NCI-H1092 (cell line): ENCODE measurements at places on chromosomes 3 and 15.

- DNase-seq, result peak; percentile 63
Measured at GRCh38 chr3:15268033-15268631, 62.1 kb downstream of the CAPN7 start.

- DNase-seq, result no peak
Measured at GRCh38 chr15:48494631-48495030, 150.9 kb downstream of the FBN1 start.

DNA sequence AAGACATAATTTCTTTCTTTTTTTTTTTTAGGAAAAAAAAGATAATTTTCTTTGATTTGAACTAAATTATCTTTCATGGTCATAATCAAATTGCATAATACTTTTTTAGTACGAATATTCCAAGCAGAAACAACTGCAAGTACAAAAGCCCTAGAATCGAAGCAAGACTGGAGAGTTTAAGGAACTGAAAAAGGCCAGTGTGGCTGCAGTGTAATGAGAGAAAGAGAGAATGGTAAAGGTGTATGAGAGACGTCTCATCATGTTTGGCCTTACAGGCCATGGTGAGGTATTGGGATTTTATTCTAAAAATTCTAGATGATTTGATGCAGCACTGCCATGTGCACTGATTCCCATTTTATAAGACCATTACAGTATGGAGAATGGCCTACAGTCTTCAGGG is 180.9 kb downstream of the SUCNR1 start:
- DNase-seq, result no peak

DNA sequence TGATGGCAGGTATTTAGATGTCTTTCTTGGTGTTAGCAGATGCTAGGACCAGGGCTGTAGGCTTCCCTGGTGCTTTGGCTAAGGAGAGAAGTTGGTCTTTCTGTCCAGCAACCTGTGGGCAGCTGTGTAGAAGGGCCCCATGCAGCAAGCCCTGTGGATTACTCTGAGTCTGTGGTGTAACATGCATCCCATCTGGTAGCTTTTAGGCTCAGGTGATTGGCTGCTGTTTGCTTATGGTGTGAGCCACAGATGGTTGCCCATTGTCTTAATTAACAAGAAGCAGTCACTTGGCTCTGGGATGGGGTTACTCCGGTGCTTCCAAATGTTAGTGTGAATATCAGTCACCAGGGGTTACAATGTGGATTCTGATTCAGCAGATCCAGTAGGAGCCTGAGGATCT is 368.6 kb upstream of the C2CD4B start:
- no peak for DNase-seq

DNA sequence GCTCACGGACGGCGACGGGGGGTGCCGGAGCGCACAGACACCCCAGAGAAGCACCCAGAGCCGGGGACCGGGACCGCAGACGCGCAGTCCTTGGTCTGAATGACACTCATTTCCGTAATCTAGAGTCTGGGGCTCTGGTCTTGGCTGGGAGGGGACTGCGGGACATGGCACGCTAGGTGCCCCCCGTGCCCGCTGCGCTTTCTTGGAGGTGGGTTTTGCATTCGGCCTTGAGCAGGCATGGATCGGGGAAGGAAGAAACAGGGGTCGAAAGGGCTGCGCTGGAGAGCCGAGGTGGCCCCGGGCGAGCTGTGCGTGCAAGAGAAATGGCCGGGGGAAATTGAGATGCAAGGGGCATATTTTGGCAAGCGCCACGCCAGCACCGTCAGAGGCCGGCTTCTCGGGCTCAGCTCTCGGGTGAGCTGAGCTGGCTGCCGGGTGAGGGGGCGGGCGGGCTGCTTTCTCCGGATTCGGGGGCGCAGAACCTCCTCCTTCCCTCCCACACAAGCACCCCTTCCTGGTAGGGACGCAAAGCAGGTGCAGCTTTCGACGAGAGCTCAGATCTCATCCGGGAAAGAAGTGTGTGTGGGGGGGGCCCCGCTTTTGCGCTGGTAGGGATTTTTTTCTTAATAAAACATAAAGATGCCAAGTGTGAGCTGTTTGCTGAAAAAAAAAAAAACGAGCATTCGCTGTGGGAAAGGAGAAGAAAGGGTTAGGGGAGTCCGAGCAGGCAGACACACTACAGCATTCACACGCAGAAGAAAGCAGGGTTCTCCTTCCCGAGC is 963 bp upstream of the NTRK3 start:
- no peak for DNase-seq

DNA sequence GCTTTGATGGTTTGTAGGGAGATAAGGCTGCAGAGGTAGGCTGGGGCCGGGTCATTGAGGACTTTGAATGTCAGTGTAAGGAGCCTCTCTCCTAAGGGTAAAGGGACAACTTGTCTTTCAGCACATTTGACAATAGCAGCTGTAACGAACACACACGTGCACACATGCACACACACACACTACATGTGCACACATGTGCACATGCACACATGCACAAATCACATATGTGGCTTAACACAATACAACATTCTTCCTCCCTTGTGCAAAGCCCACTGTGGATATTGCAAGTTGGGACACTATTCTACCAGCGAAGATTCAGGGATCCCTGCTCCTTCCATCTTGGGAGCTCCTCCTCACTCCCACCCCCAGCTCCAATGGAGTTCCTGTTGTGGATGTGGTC is 1.1 kb upstream of the CFAP100 start:
- DNase-seq, result no peak

DNA sequence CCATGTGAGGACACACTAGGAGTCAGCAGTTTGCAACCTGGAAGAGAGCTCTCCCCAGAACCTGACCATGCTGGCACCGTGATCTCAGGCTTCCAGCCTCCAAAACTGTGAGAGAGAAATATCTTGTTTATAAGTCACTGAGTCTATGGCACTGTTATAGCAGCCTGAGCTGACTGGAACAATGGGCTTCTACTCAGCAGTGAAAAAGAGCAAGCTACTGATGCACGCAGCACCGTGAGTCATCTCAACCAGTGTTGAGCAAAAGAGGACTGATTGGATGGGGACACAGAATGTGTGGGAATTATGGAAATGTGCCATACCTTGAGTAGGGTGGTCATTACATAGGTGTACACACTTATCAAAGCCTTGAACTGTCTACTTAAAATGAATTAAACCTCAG is 230.4 kb downstream of the PLCL2 start:
- DNase-seq, result no peak

- no peak for DNase-seq
Measured at GRCh38 chr15:50050986-50051743, 67.9 kb downstream of the ATP8B4 start.

GRCh38 chr15:71469413-71469812 is 340.9 kb upstream of the NR2E3 start:
- no peak for DNase-seq

DNA sequence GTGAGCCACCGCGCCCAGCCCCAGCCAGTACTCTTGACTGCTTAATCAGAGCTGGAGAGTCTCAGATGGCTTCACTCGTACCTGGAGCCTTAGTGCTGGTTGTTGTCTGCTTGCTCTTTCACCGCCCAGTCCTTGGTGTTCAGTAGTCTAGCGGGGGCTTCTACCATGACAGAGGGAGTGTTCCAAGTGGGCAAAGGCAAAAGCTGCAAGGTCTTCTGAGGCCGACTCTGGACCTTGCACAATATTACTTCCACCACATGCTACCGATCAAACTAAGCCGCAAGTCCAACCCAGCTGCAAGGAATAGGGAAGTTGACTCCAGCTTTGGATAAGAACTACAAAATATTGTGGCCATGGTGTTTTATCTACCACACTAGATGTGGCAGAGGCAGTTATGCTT is 6.6 kb downstream of the PARL start:
- DNase-seq, result no peak

DNA sequence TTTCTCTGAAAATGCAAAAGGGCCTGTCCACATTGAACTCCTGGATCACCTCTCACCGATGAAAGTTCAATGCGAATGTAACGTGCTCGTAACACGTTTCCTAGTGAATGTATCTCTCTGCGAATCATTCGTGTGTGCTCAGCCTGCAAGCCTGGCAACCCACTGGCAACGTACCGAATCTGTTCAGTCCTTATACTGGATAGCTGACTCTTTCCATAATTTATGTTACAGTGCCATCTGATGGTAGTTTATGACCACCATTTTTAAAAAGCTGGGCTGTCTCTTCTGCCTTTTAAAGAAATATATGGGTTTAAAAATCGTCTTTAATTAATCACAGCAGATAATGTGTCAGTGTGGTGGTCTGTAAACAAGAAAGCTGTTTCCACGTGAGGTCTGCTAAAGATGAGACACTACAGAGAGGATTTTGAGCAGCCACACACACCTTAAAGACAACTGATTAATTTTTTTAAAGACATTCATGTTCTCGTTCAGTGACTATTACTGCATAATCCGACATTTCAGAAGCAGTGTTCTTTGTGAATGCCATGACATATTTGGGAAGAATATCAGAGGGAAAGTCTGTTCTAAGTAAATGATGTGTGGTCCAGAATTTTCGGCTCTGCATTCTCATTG is 69.4 kb upstream of the FOXP1 start:
- DNase-seq, result no peak

GRCh38 chr3:23162934-23163333 is 40.2 kb upstream of the UBE2E2 start:
- DNase-seq, result no peak

GRCh38 chr3:12944849-12945248 is 103.5 kb upstream of the RPL32 start:
- no peak for DNase-seq

DNA sequence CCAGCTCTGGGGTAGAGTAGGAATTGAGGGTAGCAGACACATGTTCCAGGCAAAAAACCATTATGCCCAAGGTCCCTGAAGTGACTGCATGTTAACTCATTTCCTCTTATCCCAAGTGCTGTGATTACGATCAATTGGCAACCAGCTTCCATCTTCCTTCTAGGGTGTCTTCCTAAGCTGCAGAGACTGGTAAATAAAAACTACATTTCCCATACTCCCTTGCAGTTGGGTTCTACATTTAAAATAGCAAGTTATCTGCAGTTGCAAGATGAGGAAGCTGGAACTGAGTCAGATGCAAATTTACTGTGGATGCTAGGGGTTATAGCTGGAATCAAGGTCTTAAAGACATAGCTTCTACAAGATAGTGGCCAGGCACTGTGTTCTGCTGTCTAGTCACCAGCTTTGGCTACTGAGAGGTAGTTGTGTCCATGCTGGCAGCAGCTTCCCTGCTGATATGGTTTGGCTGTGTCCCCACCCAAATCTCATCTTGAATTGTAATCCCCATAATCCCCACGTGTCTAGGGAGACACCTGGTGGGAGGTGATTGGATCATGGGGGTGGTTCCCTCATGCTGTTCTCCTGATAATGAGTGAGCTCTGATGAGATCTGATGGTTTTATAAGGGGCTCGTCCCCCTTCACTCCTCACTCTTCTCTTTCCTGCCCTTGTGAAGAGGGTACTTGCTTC is 51.3 kb upstream of the FBN1 start:
- no peak for DNase-seq

- DNase-seq, result no peak
Measured at GRCh38 chr3:148360051-148360450, 337.7 kb upstream of the AGTR1 start.

DNA sequence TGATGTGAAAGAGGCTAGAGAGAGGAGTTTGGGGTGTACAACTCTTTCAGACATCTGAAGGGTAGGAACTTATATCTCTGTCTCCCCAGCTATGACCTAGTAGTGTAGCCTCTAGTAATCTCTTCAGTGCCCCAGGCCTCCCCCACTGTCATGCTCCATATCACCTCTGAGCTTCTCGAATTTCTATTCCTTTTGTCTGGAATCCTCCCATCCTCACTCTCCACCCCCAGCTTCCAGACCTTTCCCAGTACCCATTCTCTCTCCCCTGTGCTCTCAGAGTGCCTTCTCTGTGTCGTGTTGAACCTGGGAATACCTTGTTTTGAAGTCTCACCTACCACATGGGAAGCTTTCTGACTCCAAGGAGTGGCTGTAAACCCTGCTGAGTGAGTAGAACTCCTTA is 3.6 kb upstream of the RBPMS2 start:
- DNase-seq, result no peak

- no peak for DNase-seq
Measured at GRCh38 chr15:67100801-67101581, 35.6 kb downstream of the SMAD3 start.

- no peak for DNase-seq
Measured at GRCh38 chr3:108516881-108517280, 6.5 kb upstream of the MYH15 start.

- DNase-seq, result no peak
Measured at GRCh38 chr3:186532598-186533072, 11.5 kb downstream of the CRYGS start.

DNA sequence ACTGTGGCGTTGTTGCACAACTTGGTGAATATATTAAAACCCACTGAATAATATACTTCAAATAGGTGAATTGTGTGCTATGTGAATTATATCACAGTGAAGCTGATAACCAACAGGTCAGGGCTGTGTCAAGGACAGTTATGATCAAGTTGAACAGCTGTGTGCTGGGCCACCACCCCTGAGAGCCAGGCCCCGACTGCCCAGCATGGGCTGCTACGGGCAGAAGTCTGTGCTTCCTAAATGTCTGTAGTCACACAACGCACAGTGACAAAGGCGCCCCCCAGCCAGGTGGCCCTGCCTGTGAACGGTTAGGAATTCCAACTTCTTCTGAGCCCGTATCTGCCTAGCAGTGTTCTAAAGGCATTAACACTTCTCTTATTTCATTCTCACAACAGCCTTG is 32.8 kb downstream of the TKT start:
- DNase-seq, result no peak

GRCh38 chr15:56098195-56098863 is 104.9 kb upstream of the NEDD4 start:
- no peak for DNase-seq

GRCh38 chr15:83112233-83112955 is 4.9 kb downstream of the TM6SF1 start:
- DNase-seq, result no peak

- DNase-seq, result no peak
Measured at GRCh38 chr3:46334741-46335478, 19.0 kb upstream of the CCR2 start.

DNA sequence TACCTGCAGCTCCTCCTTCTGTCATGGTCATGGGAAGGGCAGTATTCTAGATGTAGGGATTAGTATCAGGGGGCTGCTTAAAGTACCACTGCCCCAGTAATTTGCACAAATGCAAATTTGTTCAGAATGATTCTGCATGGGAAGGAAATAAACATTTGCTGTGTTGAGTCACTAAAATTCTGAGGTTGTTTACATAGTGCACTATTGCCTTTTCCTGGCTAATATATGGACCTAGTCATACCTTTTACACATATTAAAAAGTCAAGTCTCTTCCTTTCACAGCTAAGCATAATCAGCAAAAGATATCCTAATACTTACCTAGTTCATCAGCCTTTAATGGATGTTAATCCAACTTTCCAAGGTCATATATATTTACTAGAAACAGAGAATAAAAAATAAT is 746.4 kb upstream of the NR2F2 start:
- no peak for DNase-seq

DNA sequence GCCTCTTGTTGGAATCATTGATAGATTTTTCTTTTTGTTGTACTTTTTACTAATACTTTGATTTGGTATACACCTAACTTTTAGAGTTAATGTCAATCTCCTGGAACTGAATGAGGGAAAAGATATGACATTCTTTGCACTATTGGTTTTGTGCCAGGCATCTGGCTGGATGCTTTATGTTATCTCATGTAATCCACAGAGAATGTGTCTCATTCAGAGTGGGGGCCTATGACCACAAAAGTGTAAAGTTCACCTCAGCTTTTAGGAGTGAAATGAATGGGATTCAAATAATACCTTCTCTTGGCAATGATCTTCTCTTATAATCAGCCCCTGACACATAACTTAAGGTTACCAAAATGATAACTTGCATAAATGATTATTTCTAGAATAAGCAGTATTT is 329.1 kb upstream of the ROPN1 start:
- no peak for DNase-seq

GRCh38 chr15:70503073-70503745 is 260.1 kb downstream of the UACA start:
- no peak for DNase-seq
